Bone marrow (tissue), 2 donors: ENCODE measurements at places on chromosomes 5 and 9.

DNA sequence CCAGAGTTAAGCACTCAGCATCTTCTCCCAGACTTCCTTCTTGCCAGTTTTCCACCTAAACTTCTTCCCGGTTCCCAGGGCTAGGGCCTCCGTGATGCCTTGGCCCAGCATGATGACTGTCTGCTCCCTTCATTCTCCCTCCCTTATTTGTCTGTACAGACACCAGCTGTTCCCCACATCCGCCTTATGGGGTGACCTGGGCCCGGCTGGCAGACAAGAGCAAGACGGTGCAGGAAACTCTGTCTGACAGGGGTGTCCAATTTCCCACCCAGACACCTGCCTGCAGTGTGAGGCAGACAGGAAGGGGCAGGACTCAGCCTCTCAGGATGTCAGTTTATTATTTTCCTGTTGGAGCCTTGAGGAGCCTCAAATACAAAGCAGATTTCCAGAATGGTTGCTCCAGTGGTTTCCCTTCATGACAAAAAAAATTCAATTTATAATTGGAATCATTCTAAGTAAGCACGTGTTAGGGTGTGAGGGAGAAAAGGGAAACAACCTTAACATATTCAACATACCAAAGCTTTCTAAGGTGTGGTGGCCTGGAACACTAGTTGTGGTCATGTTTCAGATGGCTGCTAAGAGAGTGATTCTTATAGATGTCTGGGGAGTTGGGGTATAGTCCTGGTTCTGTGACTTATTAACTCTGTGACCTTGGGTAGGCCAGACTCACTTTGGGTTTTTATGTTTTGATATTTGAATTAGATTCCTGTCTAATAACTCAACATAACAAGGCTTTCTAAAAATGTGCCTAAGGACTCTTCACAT, 234.5 kb downstream of the PAPPA start:
- no peak for DNase-seq

DNA sequence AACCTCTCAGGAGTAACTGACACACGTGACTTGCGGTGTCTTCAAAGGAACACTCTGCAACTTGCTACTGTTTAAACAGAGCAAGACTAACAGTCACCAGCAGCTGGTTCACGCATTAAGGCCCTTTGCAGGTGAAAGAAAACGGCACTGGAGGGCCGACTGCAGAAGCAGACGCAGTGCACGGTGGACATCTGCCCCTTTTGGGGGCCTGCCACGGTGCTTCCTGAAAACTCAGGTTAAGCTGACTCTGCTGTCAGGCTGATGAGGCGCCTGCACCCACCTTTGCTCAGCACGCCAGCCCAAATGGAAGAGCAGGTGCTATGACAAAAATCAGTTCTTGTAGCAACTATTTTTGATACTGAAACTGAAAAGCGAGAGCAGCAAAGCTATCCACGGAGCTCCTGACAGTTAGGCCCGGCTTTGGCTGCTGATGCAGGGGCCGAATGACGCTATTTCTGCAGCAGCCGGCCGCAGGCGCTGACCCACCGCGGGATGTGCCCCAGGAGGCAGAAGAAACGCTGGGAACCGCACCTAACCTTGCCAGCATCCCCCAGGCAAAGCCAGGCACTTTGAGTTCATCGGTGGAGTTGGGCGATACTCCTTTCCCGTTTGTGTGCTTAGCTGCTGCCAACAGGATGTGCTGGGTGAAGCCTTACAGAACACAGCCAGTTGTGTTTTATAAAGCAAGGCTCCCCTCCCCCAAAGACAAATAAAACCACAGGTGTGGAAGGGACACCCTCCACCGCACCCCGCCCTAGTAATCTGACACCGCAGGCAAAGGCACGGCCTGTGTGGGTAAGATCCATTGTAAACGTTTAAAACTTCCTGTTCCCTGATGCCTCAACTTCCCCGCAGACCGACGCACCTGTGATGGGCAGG, 21.1 kb upstream of the TERT start:
- DNase-seq: no peak

DNA sequence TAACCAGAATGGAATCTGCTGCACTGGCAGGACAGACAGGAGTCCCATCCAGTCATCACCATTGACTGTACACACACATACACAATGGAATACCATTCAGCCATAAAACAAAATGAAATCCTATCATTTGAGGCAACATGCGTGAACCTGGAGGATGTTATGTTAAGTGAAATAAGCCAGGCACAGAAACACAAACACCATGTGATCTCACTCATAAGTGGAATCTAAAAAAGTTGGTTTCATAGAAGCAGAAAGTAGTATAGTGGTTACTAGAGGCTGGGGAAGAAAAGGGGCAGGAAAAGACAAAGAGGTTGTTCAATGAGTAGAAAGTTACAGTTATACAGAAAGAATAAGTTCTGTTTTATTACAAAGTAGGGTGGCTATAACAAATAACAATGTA, 884.0 kb upstream of the ACO1 start:
- no peak for DNase-seq

- DNase-seq: no peak
Measured at GRCh38 chr9:76424491-76424890, 30.3 kb upstream of the RFK start.

- DNase-seq: no peak
Measured at GRCh38 chr5:27708534-27708933, 670.1 kb upstream of the CDH9 start.

DNA sequence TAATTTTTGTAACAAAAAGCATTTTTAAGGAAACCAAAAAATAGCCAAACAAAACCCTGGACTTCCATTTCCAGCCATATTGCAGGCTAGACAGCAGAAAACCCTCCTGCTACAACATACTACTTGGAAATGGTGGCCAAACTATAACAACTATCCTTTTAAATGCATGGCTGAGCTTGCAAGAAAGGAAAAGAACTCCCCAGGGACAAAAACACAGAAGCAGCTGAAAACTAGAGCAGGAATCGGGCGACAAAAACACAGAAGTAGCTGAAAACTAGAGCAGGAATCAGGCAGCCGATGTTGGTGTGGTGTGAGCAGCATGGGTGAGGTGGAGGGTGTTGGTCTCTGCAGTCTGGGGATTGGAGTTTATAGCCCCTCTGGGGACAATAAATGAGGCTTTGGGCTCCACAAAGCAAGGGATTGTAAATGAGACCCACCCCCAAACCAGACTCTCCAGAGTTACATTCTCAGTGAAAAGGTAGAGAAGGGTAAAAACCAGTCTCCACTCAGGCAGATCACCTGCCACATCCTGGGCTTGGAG, 95.2 kb downstream of the C9orf50 start:
- DNase-seq: no peak

DNA sequence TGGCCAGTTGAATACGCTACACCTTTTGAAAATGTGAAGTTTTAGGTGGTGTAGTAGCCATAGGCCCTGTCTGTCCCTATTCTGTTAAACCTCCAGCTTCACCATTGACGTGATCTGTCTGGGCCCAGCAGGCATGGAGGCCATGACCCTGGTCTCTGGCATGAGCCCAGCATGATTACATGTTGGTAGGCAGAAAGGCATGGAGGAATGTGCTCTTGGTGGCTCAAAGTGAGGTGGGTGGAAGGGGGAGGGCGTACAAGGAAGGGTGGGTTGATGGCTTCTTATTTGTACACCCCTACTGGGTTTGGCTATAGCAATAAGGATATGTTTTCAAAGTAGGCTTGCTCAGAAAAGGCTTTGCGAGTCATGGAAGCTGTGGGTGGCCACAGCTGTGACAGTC, 23.7 kb downstream of the RALGPS1 start:
- no peak for DNase-seq

- no peak for DNase-seq
Measured at GRCh38 chr5:150186137-150186536, 3.7 kb upstream of the SLC6A7 start.

GRCh38 chr5:180313677-180314505, 22.0 kb upstream of the MAPK9 start:
- no peak for DNase-seq

DNA sequence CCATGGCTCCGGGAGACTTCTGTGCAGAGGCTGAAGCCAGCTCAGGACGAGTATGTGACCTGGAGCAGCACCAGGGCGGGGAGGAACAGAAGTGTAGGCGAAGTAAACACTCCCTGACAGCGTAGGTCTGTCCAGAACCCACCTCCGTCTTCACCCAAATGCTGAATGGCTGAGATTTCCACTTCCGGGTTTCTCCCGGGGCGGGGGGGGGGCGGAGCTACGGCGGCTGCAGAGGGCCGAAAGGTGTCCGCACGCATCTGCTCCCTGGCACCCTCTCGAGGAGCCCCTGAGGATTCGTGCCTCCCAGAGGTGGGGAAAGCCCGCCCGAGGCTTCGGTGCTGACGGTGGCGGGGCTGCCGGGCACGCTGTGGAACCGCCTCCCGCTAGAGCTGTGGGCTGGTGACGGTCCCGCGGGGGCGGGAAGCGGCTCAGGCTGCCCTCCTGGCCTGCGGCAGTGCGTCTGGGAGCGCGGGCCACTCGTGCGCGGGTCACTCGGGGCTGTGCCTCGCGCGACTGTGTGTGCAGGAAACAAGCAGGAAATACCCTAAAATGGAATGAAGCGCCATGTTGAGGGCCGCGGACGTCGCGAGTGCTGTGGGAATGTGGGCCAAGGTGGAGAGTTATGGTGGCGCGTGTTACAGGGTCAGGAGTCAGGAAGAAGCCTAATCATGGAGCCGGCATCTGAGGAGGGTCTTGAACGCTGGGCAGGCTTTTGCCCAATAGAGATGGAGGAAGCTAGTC, 1425.4 kb downstream of the FOXD4L5 start:
- DNase-seq: no peak

DNA sequence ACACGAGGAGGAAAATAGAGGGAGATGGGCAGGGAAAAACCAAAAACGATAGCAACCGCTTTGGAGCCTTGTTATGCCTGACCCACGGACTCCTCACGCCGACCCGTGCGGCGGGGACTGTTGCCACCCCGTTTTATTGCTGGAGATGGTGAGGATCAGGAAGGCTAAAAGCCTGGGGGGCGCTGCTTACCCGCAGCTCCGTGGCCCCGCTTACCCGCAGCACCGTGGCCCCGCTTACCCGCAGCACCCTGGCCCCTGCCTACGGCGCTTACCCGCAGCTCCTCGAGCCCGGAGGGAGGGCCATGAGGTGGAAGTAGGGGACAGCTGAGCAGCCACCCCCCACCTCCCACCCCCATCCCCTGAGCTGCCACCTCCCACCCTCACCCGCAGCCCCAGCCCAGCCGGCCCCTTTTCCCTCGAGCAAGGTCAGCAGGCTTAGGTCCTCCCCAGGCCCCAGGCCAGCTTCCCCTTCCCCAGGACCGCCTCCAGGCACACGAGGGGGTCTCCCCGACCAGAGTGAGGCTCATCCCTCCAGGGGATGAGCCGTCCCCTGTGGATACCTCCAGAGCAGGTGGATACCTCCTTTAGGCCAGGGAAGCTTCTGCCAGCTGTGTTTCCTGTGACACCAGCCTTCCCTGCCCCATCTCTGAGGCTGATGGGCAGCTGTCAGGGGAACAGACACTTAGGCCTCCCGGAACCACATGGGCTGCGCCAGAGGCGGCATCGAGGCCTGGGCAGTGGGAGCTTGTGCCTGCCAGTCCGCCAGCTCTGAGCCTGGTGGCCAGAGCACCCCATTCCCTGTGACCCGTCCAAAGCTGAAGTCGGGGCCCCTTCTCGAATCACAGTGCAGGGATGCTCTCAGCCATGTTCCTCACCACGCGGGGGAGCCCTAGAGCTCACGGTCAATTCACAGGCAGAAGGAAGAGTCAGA, 92.3 kb downstream of the LMX1B start:
- peak; percentile 65 for DNase-seq

- no peak for DNase-seq
Measured at GRCh38 chr5:2263763-2264162, 381.0 kb upstream of the IRX4 start.

DNA sequence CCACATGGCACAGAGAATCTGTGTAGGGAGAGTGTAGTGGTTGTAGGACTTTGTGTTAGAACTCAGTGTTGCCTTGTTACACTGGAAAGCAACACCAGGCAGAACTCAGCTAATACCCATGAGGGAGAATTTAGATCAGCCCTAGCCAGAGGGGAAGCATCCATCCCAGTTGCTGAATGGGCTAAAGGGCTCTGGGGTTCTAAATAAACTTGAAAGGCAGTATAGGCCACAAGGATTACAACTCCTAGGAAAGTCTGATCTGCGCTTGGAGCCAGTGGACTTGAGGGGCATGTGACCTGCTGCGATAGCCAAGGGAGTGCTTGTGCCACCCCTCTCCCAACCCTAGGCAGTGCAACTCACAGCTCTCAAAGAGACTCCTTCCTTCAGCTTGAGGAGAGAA, 26.9 kb downstream of the PTGS1 start:
- DNase-seq: no peak

- no peak for DNase-seq
Measured at GRCh38 chr5:78213799-78214198, 80.7 kb downstream of the AP3B1 start.

DNA sequence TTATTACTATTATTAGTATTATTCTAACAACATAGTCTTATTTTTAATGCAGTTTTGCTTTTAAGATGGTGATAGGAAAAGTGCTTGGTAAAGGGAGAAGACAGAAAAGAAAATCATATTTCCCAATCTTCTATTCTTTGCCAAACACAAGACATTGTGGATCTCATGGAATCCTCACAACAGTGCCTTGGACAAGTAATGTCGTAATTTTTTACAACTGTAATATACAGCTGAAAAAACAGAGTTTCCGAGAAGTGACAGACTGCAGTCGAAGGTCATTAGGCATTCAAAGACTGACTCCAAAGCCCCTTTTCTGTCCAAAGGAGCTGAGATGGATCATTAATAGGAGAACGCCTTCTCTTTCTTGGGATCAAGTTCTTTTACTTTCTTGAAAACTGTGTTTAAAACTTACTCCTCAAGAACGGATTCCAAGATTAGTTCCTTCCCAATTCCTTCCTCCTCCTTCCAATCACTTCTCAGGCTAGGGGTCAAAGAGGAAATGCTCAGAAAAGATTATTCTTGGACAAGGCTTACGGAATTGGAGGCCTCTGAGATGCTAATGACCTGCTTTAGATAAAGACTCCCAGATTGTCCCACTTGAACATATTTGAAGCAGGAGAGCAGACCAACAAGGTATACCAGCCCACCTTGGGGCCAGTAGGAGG, 24.3 kb upstream of the TRIM32 start:
- DNase-seq: no peak

- no peak for DNase-seq
Measured at GRCh38 chr5:66617226-66617861, 21.2 kb downstream of the MAST4 start.

DNA sequence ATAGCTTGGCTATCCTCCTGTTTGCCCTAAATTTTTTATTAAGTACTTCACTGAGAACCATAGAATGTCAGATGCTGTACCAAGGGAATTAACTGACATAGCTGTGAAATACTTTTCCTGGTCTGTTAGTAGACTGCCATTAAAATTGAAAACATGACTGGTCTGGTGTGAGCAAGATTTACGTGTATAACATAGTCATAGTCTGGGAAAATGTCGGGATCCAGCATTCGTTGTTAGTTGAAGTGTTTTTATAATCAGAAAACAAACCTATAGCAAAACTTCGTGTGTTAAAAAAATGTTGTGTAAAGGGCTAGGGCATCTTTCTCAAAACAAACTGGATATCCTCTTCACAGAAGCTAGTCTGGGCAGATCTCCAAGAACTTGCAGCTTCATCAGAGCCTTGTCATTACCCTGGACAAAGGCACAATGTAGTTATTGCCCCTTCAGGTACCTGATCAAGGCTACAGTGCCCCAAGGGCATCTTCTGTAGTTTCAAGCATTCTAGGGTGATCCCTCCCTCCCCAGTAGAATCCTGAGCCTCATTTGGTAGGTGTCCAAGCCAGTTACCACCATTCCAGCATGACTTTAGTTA, 454.2 kb upstream of the SGCD start:
- DNase-seq: no peak

GRCh38 chr5:161007879-161008278, 155.9 kb upstream of the ATP10B start:
- no peak for DNase-seq

- DNase-seq: no peak
Measured at GRCh38 chr5:135737701-135738563, 96.5 kb upstream of the SLC25A48 start.
